ENCODE measurements at places on chromosomes 1 and 21. TPM values are rescaled to one million over a fixed set of nuclear protein-coding genes. Genes with fewer than 3 reads are reported as not detected.
A peak's percentile ranks its signal among the peaks of the same experiment; 100 is the strongest.

- DNase-seq = no peak
Observed at GRCh38 chr1:229238674-229239415, 32.1 kb upstream of the RAB4A start.

DNA sequence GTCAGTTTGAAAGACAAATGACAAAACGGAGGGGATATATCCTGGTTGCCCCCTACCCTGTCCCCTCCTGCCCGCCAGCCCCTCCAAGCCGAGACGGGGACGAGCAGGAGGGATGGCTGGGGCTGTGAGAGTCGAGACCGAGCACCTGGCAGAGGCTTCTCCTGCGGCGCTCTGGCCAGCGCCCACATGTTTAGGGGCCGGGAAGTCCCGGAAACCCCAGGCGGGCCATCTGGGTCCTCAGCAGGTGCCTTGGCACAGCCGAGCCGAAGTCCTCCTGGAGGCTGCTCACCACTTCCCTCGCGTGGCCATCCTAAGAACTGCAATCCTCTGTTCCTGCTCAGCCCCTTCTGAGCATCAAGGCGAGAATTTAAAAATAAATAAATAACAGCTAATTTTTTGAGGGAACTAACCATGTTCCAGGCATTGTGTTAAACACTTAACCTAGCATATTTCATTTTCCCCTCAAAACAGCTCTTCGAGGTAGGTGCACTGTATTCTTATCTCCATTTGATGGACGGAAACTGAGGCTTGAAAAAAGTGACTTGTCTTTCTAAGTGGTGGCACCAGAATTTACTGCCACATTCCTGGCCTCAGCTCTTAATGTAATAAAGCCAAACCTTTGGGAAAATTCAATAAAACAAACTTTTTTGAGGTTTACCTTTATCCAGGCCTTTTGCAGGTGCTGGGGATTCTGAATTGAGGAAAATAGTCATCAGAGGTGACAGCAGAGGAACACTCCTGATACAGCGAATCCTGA lies 3.5 kb upstream of the RIMS3 start:
- DNase-seq = peak; percentile 95

Gene AQP10
- total RNA-seq = not detected

Gene TSPAN2
- total RNA-seq = 0.21 TPM

Gene MAP10
- 2.7 TPM for total RNA-seq

All from activated CD4-positive, alpha-beta T cell treated with anti-CD3 and anti-CD28 coated beads, Interleukin-2, amount 10 ng/mL, durations not matched to agents 24 days and 14 days (primary cell).